WERI-Rb-1 (cell line): ENCODE measurements at places on chromosomes 12 and 14.

GRCh38 chr14:56150645-56151345 lies 32.6 kb downstream of the PELI2 start:
- DNase-seq, result no peak

DNA sequence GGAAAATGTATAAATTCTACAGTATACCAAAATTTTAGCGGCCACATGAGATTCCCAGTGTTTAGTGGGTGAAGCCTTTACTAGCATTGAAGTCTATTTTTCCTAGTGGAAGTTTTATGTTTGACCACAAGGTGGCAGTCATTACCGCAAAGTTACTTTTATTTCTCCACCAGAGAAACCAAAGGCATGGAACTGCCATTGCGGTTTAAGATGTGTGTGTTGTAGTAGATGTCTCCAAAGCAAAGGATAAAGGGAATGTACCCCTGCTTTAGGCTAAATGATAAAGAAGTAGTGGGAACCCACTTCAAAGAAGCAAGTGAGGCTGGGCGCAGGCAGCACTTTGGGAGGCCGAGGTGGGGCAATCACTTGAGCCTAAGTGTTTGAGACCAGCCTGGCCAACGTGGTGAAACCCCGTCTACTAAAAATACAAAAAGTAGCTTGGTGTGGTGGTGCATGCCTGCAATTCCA lies 140.5 kb downstream of the PRKCH start:
- DNase-seq, result no peak

GRCh38 chr12:3296409-3296701 lies 194.6 kb upstream of the PRMT8 start:
- peak; percentile 54 for DNase-seq

DNA sequence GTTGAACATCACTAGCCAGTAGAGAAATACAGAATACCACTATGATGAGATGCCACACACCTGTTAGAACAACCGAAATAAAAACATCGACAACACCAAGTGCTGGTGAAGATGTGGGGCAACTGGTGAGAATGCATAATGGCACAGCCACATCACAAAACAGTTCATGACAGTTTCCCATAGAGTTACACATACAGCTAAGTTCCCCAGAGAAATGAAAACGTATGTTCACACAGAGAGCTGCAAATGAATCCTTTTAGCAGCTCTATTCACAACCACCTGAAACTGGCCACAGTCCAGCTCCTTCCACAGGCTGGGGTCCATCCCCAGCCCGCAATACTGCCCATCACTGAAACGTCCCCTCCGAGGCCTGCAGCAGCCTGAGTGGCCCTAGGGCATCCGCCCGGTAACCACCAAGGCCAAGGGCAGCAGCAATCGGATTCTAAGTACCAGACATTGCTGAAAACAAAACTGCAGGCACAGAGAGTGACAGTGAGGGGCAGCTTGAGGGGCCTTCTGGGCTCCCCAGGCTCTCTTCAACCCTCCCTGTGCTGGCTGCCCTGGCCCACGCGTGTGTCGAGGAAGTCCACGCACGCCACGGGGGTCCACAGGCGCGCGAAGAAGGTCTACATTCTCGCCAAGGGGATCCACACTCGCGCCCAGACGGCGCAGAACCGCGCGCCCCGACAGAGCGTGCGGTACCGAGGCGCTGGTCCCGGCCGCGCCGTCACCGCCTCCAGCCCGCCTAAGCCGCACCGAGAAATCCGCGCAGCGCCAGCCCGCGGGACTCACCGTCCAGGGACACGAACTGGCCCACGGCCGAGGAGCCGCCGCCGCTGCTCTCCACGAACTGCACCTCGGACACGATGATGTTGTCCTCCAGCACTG lies 903 bp downstream of the BRF1 start:
- DNase-seq, result no peak

GRCh38 chr12:7542046-7542445 lies 38.5 kb upstream of the CD163 start:
- DNase-seq, result no peak

DNA sequence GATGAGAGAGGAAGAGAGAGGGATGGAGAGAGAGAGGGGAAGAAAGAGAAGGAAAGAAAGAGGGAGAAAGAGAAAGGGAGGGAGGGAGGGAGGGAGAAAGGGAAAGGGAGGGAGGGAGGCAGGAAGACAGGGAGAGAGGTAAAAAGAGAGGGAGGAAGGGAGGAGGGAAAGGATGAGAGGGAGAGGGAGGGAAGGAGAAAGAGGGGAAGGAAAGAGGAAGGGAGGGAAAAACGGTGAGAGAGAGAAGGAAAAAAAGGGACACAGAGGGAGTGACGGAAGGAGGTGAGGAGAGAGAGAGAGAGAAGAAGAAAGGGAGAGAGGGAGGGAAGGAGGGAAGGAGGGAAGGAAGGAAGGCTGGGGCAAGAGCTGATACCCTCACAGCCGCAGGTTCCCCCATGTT lies 56.8 kb downstream of the FOXN3 start:
- no peak for DNase-seq

DNA sequence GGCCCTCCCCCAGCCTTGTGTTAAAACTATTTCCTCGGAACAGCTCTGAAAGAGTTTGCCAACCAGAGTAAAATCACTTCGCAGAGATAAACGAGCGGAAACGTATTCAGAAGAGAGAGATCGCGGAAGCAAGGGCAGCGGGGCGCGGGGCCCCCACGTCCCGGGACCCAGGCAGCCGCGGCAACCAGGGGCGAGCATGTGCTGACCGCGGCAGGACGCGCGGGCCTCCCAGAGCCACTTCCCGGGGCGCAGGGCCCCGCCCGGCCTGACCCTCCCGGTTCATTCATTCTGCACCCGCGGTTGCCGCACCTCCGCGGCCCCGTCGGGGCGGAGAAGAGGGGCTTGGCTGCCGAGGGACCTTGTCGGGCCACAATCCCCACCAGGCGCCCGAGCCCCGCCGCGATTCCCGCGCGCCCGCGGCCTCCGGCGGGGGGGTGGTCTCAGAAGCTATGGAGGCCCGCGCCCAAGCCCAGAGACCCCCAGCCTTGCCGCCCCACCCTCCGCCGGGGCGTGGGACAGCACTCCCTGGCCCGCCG lies 598 bp downstream of the UBE2N start:
- DNase-seq, result no peak

DNA sequence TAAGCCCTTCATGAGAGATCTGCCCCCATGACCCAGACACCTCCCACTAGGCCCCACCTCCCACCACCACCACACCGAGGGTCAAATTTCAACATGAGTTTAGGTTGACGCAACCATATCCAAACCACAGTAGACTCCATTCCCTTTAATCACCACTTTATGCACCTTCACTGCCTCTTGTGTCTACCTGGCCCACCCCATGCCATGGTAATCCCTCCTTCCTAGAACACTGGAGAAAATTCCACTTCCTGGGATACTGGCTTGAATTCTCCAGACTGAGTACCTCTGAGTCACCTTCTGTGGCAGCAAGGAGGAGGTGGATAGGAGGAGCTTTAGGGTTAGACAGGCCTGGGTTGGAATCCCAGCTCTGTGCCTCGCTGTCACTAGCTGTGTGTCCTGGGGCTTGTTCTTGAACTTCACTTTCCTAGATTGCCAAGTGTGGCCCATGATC lies 26.1 kb upstream of the CIPC start:
- DNase-seq, result no peak

DNA sequence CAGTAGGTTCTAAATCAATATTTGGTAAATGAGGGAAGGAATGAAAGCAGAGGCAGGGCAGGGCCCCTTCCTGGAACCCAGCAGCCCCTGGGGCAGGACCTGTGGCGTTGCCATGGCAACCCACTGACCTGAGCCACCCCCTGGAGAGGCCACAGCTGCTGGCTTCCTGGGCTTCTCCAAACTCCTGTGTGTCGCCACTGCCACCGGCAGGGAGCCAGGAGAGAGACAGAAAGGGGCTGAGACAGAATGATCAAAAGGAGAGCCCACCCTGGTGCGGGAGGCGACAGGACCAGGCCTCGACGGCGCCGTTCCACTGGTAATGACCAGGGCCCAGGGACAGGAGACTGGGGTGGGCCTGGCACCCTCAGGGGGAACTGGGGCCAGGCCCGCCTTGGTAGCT lies 18.2 kb downstream of the RFX4 start:
- no peak for DNase-seq
